Brain microvascular endothelial cell (primary cell): ENCODE measurements at places on chromosomes 4 and X.
A peak's percentile ranks its signal among the peaks of the same experiment; 100 is the strongest.

DNA sequence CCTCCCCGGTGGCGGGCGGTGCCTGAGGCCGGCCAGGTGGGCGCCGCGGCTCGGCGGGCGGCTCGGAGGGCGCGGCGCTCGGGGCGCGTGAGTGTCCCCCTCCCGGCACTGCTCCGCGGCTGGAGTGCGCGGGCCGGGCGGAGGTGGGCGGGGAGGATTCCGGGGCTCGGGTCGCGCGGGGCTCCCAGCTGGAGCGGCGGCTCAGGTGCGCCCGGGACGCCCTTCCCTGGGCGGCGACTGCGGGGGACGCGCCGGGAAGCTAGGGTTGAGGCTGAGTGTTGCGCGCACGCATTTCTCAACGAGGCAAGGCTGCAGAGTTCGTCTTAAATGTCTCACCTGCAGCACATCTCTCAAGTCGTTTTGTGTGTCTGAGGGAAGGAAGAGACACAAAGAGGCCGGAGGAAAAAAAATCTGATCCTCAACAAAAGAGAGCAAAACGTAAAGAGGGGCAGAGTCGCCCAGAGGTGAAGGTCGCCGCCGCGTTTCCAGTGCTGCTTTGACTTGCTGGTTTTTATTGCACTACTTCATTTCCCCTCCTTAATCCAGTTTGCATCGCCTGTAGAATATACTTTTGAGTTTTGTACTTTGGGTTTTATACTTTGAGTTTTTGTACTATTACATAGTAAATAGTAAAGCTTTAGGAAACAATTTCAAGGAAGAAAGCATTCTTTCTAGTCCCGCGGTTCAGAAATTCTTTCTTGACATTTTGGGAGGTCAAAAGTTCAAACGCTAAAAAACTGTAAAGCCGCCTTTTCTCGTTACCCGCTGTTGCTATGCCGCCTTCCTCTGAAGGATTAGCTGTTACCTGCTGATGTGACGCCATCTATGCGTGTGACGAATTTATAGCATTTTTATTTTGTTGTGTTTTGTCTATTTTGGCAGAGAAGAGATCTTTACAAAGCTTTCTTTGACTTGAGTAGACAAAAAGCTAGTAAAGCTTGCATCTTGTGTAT, 106.5 kb upstream of the STOX2 start:
- no peak for DNase-seq

DNA sequence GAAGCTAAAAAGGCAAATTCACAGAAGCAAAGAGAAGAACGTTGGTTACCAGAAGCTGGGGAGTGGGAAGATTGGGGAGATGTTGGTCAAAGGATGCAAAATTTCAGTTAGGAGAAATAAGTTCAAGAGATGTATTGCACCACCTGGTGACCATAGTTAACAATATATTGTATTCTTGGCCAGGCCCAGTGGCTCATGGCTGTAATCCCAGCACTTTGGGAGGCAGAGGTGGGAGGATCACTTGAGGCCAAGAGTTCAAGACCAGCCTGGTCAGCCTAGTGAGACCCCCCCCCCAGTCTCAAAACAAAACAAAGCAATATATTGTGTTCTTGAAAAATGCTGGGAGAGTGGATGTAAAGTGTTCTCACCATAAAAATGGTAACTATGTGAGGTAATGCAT, 67.9 kb downstream of the TAB3 start:
- no peak for DNase-seq

DNA sequence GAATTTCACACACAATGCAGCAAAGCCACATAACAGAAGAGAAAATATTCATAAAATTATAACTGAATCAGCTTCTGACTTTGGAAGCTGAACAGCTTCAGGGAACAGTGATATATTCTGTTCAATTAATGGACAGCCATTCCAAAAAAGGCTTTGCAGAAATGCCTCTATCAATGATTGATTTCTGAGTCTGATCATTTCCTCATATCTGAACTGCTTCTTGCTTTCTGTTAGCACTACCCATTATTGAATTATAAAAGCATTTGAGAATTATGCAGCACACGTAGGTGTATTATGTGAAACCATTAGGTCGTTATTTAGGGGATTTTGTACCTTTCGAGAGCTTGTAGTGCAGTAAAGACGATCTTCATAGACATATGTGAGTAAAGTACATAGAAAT, 159.6 kb downstream of the STIM2 start:
- no peak for DNase-seq

DNA sequence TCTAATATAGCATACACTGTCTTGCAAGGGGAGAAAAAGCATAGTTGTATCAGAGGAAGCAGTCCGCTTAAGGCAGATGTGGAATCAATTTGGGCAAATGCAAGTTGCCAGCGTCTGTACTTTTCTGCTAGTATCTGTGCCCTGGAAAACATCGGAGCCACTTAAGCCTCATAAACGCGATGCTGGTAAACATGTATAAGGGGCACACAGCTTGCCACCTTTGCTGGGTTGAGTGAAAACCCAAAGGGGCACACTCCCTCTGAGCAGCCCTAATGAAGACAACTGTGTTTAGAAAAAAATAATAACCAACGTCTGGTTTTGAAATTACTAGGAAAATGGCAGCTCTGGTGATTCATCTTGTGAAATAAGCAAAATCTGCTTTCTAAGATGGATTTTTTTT, 24.3 kb downstream of the SMIM20 start:
- no peak for DNase-seq

DNA sequence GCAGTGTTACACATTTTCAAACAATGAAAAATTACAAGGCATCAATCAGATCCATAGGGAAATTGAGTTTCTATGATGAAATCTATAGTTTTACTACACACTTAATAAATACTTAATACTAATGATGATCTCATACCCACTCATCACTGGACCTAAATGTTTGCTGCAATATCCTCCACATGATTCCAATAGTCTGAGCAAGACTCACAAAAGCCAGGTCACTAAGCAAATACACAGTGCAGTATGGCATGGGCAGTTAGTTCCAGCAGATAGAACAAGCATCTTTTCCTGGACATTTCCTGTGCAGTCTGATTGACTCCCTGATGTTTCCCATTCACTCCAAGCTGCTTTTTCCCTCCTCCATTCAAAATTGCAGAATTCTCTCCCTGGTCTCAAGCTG, 109.0 kb upstream of the ATOH1 start:
- no peak for DNase-seq

- no peak for DNase-seq
Measured at GRCh38 chr4:82770607-82771006, 28.0 kb downstream of the SCD5 start.

- no peak for DNase-seq
Measured at GRCh38 chr4:82046796-82047195, 327.0 kb downstream of the HNRNPD start.

- no peak for DNase-seq
Measured at GRCh38 chrX:131399678-131400428, 110.7 kb upstream of the IGSF1 start.

DNA sequence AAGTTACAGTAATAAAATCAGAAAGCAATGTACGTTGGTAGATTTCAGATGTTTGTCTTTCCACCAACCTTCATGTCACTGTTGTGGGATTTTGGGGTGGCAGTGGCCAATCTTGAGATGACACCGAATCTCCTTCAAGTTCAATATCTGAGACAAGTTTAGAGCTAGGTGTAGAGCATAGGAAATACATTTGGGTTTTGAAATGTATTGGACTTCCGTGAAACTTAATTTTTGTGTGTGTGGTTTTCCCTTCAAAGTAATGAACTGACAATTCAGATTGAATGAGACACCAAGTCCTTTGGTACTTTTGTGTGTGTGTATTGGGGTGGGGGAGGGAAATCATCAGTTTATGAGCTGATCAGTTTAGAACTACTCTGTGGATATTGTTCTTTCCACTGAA, 1.8 kb downstream of the WDR44 start:
- no peak for DNase-seq

GRCh38 chr4:26116057-26116456, 202.0 kb downstream of the SMIM20 start:
- no peak for DNase-seq

DNA sequence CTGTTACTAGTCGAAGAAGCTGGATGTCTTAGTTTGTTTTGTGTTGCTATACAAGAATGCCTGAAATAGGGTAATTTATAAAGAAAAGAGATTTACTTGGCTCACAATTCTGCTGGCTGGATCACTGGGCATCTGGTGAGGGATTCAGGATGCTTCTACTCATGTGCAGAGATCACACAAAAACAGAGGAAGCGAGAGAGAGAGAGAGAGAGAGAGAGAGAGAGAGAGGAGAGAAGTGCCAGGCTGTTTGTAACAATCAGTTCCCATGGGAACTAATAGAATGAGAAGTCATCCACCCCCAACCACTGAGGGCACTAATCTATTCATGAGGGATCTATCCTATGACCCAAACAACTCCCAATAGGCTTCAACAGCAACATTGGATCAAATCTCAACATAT, 66.2 kb upstream of the FAM9A start:
- DNase-seq: no peak

GRCh38 chr4:107255114-107255513, 219.0 kb upstream of the DKK2 start:
- no peak for DNase-seq

DNA sequence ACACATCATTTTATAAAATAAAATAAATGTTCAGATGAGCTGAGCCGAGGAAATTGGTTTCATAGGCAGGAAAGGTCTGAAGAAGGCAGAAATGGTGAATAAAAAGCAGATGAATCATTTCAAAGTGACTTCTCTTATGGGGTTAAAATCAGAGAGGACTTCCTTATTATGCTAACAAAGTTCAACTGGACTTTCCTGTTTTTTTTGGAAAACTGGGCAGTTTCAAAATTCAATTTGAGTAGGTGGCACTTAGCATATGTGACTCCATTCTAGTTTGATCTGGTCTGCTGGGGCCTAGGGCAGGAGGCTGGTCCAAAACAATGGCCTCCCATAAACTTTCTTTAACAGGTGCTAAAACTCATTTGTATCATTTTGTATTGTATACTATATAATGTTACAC, 1794.9 kb upstream of the TENM3 start:
- DNase-seq: no peak

DNA sequence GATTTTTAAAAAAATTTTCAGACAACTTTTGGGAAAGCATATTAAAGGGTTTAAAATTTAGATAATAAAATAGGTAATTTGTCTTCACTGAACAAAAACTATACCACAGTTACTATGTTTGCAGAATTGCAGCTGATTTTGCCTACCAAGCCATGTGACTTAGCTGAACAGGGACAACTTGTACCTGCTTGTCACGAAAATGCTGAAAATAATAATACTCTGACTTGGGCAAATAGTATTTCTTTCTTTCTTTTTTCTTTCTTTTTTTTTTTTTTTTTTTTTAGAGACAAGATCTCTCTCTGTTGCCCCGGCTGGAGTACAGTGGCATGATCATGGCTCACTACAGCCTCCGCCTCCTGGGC, 225.2 kb upstream of the PPP1R2C start:
- DNase-seq: no peak

- peak; percentile 37 for DNase-seq
Measured at GRCh38 chr4:3765271-3766035, 732 bp upstream of the ADRA2C start.

DNA sequence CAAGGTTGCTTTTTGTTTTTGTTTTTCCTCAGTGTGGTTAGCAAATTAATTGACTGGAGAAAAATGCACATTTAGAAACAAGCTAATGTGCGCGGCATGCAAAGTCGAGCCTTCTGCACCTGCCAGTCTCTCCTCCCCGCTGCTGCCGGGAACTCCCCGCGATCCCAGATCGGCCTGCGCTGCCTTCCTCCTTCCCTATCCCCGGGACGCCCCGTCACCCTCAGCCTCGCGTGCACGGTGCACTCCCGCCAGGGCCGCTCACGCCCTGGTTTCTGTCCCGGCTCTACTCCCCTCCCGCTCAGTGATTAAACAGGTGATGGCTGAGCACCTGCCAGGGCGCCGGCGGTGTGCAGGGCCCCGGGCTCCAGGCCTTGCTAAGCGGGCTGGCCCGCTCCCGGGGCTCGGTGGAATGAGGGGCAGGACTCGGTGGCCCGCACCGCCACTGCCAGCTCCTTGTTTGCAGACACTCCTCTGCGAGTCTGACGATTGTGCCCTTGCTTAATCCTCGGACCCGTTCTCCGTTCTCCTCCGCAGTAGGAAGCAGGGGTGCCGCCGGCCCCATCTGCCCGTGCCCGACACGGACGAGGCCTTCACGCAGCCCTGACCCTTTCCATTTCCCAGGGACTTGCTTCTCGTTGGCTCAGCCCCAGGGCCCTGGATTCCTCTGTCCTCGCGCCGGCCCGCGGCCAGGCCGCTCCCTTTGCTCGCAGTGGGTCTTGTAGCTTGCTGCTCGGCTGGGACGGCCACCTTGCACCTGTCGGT, 143.4 kb downstream of the TRIML1 start:
- no peak for DNase-seq

- DNase-seq: no peak
Measured at GRCh38 chr4:84606645-84607044, 23.7 kb downstream of the CDS1 start.

DNA sequence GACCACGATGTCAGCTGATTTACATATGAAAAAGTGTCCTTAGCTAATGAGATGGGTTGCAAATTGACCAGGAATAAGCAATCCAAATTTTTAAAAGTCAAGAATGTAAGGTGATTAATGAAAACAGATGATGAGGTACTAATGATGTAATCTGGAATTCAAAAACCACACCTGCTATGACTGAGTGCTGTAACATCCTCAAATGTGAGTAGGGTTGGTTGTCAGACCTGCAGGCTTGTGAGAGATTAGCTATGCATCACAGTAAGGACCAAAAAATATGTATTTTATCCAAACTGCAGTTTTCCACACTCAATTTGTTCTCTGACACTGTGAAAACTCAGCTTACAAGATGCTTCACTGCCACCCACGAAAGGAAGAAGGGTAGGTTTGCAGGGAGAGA, 242.5 kb downstream of the OPHN1 start:
- no peak for DNase-seq

DNA sequence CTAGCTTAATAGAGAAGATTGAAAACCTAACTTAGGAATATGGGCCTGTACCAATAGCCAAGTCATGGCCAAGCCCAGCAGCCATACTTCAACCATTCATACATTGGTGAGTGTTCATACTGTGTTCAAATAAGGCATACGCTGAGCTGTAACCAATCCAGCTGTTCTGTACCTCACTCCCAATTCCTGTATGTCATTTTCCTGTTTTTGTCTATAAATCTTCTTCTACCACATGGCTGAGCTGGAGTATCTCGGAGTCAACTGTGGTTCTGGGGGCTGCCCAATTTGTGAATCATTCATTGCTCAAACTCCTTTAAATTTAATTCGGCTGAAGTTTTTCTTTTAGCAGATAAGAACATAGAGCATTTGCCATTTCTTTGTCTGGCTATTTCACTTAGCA, 195.3 kb upstream of the ANKRD50 start:
- no peak for DNase-seq

DNA sequence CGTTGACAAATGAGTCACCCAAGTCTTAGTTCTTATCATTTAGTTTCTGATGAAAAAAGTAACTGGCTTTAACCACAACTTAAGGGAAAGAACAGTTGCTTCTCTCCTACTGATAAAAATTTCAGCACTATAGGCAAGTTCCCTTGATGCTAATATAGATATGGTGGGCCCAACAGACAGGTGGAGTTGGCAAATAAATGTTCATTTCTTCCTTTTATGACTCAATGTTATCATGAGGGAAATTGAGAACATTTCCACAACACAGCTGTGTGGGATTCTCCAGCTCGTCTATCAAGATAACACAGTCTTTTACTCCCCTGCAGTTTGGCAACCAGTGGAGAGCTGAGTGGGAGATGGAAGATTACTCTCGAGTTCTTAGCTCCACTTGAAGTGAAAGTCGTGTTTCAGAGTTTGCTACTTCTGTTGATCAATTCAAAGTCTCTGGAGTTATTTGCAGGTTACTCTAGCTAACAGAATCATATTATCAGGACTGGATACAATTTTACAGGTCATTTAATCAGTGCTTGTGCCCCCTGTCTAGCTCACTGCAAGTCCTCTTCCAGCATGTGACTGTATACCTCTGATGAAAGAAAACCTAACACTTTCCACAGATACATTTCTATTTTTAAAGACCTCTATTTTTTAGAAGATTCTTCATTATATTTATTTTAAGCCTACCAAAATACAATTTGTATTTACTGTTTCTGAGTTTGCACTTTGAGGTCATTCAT, 270.6 kb upstream of the GK2 start:
- peak; percentile 48 for DNase-seq
